ENCODE measurements at places on chromosomes 12 and 14.

DNA sequence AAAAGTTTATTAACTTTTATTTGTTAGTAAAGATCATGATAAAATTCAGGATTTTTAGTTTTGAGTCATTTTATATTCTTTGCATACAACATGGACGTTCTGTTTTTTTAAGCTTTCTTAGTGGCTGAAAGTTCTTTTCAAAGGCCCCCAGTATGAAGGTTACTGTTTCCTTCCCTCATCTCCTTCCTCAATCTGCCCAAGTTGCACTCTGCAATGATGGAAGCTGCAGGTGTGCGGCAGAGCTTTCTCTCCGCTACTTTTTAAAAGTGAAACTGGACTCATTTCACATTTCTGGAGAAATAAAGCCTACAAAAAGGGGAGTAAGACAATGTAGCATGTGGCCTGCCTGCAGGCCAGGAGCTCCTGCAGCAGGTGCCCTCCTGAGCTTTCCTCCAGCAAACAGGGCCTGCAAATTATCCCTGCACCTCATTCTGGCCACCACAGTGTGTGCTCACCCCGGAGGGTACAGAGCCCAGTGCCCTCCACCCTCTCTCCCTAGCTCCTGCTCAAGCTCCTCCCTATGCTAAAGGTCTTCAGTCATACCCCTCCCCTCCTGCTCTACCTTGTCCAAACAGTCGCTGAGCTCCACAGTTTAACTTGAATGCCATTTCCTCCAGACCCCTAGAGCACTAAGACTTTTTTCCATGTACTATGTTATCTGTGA lies 78.9 kb downstream of the SETD3 start:
- DNase-seq: no peak

GRCh38 chr12:6068227-6068626 lies 56.2 kb downstream of the VWF start:
- no peak for DNase-seq

DNA sequence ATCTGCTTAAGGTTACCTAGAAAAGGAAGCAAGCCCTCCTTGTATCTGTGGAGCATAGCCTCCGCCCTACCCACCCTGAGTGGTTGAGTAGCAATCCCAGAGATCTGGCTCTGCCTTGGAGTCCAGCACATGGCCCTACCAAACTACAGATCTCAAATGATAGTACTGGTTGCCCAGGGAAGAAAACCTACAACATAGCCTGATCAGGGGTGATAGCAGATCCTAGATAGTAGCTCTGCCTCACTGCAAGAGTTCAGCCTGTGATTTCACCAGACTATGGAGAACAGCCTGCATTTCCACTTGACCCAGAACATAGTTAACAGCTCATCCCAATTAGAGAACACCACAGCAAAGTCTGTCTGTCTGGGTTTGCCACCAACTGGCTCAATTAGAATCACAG lies 279.5 kb downstream of the ETNK1 start:
- no peak for DNase-seq

DNA sequence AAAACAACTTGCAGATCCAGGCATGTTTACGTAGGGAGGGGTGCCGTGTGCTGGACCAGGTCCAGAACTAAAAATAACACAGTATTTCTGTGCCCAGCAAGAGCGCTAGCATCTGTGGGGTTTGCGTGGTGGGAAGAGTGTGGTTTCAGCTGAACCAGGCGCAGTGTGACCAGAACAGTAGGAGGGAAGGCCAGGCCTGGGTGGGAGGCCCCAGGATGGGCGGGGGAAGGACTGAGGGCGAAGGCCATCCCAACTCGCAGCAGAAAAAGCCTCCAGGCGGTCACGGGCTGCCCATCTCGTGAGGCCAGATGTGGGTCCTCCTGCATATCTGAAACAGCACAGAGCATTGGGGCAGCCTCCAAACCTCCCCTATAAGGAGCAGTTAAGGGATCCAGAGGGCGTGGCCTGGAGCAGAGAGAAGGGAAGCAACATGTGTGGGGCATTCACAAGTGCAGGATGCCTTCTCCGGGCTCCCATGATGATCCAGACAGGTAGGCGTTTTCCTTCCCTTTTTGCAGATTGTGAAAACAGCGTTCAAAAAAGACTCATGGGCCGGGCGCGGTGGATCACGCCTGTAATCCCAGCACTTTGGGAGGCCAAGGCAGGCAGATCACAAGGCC lies 17.8 kb upstream of the CD9 start:
- DNase-seq: no peak

- DNase-seq: no peak
These were observed 141.6 kb upstream of the CPSF6 start for GRCh38 chr12:69097619-69098368.

GRCh38 chr14:32637582-32637981 lies 301.1 kb upstream of the NPAS3 start:
- DNase-seq: no peak

DNA sequence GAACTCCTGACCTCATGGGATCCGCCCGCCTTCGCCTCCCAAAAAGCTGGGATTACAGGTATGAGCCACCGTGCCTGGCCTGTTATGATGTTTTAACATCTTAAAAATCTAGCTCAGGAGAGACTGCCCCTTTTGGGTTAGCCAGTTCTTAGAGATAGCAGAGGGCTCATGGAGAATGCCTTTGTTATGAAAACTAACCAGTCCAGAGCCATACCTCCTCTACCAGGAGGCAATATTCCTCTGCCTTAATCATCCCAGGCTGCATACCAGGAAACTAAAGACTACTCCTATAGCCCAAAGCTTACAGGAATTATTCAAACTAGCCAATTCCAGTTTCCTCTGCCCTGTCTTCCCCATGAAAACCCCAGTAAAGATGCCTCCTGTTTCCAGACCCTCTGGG lies 96.0 kb upstream of the MDM1 start:
- DNase-seq: no peak

GRCh38 chr12:125093681-125094330 lies 28.6 kb downstream of the AACS start:
- no peak for DNase-seq

DNA sequence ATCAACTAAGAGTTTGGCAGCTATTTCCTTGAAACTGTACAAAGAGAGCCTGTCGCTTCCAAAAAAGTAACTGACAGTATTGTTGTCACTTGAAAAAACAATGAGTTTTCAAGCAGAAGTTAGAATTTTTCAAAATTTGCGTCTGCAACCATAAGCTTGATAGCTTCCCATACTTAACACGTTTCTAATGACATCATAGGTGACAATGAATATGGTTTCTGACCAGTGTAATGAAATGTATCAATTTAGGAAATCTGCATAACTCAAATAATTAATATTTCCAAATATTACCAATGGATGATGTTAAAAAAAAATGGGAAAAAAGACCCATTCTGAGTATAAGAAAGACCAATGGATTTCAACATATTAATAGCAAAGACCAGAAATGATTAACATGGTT lies 165.4 kb upstream of the CRY1 start:
- no peak for DNase-seq

- DNase-seq: no peak
These were observed 465 bp upstream of the FGD4 start for GRCh38 chr12:32398816-32399369.

GRCh38 chr14:87868920-87869319 lies 124.1 kb downstream of the GALC start:
- no peak for DNase-seq

DNA sequence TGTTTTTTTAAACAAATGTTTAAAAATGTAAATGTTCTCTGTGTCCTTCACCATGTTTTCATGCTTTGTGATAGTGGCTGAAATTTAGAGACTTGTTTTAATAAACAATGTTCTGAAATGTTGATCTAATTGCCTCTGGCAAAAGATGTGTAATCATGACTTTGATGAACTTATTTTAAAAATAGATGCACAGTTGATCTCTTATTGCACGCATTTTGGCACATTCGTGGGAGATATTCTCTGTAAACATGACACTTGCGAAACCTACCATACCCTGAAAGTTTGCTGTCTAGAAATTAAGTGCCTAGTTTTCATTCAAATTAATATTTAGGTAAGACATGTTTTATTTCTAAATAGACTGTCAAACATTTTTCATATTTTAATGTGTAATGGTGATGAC lies 119.7 kb upstream of the DNM1L start:
- DNase-seq: no peak

DNA sequence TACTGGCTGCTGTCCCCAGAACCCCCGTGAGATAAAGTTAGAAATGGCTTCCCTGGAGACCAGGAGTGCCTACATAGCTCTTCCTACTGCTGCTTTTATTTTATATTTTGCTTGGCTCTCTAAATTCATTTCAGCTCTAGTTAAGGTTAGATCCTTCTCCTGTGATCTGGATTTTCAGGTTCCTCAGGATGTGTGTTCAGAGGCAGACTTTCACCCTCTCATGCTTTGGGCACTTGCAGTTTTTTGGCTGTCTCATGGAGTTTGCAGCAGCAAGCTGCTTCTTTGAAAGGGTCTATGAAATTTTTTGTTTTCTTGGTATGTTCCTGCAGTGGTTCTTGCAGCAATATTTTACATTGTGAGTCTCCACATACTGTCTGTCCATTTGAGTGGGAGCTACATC lies 93.3 kb downstream of the ATP23 start:
- no peak for DNase-seq

- no peak for DNase-seq
These were observed 55.6 kb upstream of the JDP2 start for GRCh38 chr14:75372260-75372659.

- no peak for DNase-seq
These were observed 50.1 kb upstream of the STK38L start for GRCh38 chr12:27193854-27194544.

DNA sequence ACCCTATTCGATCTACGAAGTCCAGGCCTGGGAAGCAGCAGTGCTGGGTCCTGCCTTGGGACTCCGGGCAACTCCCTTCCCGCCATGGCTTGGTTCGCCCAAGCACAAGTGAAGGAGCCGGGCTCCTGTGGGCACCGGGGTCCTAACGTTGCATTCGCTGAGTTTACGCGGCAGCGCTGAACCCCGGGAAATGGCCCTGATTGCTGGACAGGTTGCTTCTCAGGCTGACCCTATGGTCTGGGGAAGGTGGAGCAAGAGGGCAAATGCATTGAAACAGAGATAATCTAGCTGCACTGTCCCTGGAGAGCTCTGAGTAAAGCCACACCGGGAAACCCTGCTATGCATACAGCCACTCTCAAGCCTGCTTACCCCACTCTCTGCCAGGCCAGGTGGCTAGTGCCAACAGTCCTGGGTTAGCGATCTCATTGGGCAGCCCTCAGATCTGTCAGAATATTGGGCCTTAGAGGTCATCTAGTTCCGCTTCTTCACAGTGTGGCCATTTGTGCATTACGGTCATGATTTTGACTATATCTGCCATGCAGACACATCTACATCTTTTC lies 11.3 kb downstream of the SYNE3 start:
- no peak for DNase-seq

DNA sequence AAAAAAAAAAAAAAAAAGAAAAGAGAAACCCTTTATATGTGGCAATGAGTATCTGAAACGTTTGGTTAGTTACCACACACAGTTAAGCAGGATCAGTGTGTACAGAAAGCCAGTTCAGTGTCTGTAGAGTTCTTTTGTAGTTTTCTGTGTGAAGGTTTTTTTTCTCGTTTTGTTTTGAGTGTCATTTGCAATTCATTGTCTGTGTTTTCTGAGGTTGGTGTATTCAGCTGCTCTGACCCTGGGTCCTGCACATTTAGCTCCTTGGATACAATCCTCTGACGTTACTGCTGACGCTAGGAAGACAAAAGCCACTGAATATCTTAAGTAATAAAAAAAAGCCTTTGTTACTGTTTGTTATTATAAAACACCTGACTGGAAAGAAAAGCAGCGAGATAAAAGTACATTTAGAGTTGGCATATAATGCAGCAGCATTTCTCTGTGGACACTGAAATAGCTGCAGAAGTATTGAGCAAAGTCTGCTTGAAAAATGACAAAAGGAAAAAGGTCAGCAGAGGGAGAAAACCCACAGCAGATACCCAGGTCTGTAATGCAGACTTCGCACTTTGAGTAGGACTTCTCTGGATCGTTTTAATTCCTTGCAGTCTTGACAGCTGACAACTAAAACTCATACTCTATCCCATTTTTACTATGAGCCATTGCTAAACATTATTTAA lies 89.0 kb downstream of the POLR3B start:
- DNase-seq: peak; percentile 95

DNA sequence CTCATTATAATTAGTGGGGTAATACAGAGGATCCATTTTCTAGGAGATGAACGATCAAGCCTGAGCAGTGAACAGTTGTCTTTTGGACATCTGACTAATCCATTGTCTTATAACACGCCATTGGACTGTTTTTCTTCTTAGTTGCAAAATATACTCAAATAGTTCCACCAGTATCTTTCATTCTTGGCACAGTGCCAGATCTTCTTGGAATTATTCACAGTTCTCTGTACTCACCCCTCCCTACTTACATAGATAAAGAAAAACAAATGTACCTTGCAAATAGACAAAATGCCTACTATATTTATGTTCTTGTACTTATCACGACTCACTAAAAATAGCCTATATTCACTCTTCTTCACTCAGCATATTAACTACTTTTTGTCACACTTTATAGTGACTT lies 3.8 kb downstream of the CBLN3 start:
- DNase-seq: no peak

DNA sequence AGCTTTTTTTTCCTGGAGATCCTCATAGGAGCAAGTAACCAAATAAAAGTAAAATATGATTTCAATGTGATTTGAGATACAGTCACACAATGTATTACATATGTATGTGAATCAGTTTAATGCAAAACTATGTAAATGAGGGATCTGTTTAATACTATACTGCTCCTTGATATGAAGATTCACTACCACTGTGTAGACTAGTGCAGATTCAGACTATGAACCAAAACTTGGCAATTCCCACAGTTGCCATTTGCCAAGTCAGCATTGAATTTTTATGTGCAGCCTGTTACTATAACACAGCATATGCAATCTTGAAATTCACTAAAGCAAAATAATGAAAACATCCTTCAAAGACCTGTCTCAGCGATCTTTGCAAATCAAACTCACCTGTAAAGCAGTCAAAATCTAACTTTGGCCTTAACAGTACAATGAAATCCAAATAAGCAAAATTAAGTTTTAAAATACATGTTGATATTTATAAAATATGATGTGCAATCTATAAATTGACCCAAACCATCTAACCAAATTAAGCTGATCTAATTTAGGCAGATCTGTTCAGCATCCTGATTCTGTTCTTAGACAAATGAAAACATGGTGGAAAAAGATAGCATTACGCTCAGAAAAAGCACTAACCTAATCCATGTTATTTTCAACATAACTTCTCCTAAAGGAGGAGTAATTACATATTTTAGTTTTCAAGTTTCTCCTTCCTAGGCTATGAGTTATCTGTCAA lies 25.5 kb upstream of the LMNTD1 start:
- no peak for DNase-seq

DNA sequence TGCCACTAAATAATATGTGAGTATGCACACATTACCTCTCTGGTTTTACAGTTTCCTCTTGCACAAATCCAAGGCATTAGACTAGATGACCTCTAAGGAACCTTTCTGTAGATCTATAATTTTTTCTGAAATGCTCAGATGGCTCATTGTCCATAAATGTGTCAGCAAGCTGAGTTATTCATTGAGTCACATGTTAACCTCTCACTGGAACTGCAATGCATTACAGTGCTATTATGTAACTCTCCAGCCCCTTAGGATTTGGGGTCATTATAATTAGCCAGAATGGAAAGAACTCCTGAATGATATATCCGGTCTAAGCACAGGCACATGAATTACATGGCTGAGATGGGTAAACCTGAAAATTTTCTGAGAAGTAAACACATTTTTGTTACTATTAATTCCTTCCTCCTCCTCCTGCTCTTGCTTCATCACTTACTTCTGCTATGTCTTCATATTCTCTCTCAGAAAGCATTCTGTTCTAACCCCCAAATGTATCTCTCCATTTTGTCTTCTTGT lies 20.3 kb upstream of the DRAM1 start:
- no peak for DNase-seq

GRCh38 chr12:46221255-46222128 lies 47.4 kb downstream of the SLC38A1 start:
- peak; percentile 56 for DNase-seq

Measured in NCI-H1930 (cell line).